Stimulated activated CD8-positive, alpha-beta memory T cell treated with anti-CD3 and anti-CD28 coated beads, Interleukin-7, amount 100 ng/mL, for 48 hours (primary cell): ENCODE measurements at places on chromosomes 6 and 20.
A peak's percentile ranks its signal among the peaks of the same experiment; 100 is the strongest.

GRCh38 chr6:72564231-72564630, 57.6 kb upstream of the KCNQ5 start:
- no peak for DNase-seq

DNA sequence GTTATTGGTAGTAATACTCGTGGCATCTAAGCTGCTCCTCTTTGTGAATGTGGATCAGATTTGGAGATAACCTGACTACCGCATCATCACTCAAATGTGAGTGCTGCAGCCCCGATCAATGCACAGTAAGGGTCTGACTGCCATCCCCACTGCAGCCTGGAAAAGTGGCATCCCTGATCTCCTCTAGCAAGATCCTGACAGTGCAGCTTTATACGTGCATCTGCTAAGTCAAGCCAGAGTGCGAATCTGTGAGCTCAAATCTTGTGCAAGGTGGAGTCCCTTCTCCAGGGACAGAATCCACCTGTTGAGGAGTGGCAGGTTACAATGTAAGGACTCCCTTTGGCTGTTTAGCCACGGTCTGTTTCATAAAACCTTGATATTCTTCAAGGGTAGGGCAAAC, 215.0 kb upstream of the EXOC2 start:
- DNase-seq, result no peak

GRCh38 chr20:905396-905961, 10.7 kb downstream of the ANGPT4 start:
- DNase-seq, result no peak

DNA sequence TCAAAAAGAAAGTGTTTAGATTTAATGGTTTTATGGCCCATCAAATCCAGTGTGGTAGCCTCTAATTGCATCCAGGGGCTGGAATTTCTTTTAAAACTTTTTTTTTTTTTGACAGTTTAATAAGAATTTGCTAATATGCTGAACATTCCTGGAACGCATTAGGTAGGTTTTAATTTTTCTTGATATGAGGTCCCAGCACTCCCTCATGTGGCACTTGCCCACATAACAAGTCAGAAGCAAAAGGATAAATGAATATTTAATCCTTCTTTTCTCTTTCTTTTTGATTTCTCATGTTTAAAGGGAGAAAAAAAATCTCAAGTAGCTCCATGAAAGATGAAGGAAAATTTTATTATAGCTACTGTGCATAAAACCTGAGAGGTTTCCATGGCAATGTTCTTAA, 13.5 kb downstream of the HAO1 start:
- no peak for DNase-seq

- DNase-seq, result no peak
These were observed 3.1 kb upstream of the STX16 start for GRCh38 chr20:58647796-58648501.

DNA sequence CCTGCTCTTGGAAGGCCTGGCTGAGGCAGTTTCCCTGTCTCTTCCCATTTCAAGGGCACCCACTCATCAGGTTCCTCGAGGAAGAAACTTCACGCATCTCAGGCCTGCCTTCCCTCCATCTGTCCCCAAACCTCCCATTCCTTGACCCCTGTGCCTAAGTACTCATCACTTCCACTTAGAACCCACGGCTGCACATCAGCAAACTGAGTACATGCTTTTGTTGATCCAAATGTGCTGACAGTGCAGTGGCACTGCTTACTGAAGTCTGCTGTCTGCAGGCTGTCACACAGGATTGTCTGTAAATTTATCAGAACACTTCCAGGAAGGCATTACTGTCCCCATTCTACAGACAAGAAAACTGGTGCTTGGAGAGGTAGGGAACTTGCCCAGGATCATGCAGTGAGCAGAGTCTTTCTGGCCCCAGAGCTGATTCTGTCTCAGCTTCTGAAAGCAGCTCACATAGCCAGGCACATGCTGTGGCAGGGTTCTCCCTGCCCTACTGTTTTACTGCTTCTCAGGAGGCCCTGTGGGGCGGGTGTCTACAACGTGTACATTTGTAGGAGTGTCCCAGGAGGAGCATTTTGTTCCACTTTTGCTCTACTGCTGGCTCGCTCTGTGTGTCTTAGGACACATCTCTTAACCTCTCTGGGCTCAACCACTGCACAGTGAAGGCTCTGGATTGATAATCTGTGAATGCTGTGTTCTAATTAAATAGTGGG, 64.2 kb upstream of the XRN2 start:
- DNase-seq, result no peak

- no peak for DNase-seq
These were observed 55.5 kb upstream of the SGK1 start for GRCh38 chr6:134373282-134373922.

- peak; percentile 84 for DNase-seq
These were observed at the start of gene DUSP22 for GRCh38 chr6:291697-292505. Gene DUSP22 (plus strand): TSS chr6:292487. CDS start chr6:292540, 53 bp downstream.

GRCh38 chr6:136927292-136927691, 5.2 kb downstream of the SLC35D3 start:
- DNase-seq, result no peak

DNA sequence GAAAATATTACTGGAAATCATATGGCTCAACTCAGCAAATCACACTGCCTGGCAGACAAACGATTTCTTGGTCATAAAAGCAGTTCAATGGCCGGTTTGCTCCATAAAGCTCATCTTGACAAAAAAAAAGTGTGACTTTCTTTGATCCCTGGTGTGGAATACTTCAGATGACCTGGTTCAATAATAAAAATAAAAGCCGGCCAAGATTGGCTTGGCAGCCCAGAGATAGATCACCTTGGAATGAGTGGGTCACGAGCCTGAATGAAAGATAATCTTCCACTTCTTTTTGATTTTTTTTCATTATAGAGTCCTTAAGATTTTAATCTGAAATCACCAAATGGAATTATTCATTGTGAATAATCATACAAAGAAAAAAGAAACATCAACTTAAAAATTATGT, 445.3 kb upstream of the CITED2 start:
- DNase-seq, result no peak

GRCh38 chr20:17854307-17854903, 114.2 kb downstream of the SNX5 start:
- no peak for DNase-seq

DNA sequence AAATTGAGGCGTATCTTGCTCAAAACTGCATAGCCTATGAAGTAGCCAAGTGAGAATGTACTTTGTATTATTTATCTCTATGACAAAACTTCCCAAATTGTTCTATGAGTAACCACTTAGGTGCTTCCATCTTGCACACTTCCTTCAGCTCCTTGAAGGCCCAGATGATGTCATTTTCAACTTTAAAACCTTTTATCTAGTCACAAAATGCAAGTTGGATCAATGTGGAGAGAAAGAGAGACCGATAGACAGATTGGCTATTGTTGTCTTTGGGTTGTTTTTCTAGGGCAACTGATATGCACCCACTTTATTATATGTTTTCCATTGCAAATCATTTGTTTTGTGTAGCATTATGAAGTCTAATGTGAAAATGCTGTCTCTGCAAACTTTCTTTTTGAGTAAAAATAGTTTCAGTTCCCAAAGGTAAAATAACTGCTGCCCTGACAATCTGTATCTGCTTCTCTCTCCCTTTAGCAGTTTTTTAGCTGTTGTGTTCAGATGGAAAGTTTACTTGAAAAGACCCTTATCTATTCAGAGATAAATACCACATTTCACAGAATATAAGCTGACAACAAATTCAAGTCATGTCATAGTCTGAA, 73.7 kb upstream of the CITED2 start:
- DNase-seq, result no peak

GRCh38 chr20:62694868-62695267, 13.8 kb upstream of the NTSR1 start:
- no peak for DNase-seq

DNA sequence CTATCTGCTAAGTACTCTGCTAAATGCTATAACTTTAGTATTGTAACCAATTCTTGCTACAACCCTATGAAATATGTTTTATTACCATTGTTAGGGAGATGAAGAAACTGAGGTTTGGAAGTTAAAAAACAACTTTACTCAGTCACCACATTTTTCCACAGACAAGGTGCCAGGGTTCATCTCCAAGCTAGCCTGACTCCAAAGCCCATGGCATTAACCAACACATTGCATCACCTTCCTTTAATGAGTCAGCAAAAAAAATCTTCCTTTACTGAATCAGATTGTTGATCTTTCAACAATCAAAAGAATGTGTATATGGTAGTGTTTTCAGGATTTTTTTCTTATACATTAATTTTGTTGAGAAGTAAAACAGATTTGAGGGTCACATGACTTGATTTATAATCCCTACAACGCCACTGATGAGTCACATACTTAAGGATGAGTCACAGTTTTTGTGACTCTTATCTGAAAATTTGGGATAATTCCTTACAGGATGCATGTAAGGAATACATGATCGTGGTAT, 41.5 kb downstream of the MAN1A1 start:
- no peak for DNase-seq

GRCh38 chr20:40718214-40718977, 29.4 kb upstream of the MAFB start:
- DNase-seq, result no peak

GRCh38 chr20:49914310-49915117, 815 bp downstream of the SPATA2 start:
- no peak for DNase-seq

- DNase-seq, result no peak
These were observed 12.8 kb downstream of the HIVEP1 start for GRCh38 chr6:12024699-12025434.

DNA sequence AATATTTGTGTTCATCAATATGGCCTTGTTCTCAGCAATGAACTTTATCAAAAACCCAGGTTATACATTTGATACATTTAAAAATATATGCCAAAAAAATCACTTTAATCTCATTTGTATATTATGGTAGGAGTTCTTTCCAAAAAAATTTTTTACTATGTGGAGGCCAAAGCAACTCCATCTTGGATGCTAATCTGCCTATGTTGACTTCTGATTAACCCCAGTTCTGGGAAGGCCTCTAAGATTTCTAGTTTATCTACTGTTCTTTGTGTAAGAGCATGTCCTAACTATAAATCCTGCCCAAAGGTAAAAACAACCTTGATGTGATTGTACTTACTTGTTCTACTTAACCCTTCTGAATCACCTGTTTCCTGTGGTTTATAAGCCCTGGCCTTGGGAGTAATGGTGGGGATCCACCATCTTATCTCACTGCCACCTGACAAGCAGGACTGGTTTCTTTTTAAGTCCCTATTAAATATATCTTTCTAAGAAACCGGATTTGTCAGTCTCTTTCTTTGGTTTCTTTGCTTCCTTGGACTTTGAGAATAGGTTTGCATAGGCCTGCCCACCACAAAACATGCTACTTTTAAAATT, 46.7 kb downstream of the RNGTT start:
- DNase-seq, result no peak

DNA sequence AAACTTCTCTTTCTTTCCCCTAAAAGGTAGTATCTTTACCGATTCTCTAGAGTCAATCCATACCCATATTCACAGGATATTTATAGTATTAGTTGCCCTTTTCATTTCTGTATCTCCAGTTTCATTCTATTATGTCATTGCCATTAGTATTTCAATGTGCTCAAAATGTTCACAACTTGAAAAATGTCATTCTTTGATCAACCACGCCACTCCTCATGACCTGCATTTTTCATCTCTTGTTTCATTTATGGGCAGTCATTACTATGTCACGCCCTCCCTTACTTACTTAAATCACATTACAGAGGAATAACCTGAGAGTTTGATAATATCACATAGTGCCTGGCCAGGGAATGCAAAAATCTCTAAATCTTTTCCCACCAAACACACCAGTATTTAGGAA, 427.3 kb upstream of the GJE1 start:
- DNase-seq, result no peak

DNA sequence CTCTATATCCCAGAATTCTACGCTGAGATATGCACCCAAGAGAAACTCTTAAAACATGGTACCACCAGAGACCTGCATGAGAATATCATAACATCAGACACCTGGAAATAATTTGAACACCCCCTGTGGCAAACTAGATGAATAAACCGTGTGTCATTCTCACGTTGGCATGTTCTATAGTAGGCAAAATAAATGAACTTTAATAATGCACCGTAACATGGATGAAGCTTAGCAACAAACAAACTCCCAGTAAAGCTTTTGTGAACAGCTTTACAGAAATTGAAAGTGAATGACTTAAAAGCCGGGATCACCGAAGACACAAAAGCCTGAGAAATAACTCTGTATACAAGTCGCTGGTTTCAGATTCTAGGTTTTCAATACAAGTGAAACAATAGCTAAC, 1166.8 kb upstream of the CITED2 start:
- DNase-seq, result no peak
